ENCODE measurements at places on chromosomes 6 and 20.

GRCh38 chr6:107849325-107849724 is 25.2 kb upstream of the SCML4 start:
- no peak for DNase-seq

GRCh38 chr6:161373905-161374451 is 100.1 kb upstream of the AGPAT4 start:
- peak; percentile 4 for DNase-seq

DNA sequence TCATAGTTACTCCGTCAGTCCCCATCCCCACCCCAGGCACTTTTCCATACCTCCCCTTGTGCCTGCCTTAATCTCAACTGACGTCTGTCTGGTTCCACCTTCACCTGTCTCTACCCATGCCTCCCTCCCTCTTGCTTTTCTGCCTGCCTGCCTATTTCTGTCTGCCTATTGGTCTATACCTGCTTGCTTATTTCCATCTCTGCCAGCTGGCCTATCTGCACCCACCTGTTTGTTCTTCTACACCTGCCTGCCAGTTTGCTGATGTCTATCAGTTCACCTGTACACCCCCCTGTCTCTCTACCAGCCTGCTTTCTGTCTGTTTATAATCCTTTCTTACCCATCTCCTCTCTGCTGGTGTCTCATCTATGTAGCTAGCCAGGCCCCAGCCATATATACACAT is 87.5 kb downstream of the RALGAPA2 start:
- peak; percentile 67 for DNase-seq

GRCh38 chr20:5511930-5512329 is 195.2 kb upstream of the PROKR2 start:
- no peak for DNase-seq

GRCh38 chr6:4786996-4787395 is 10.8 kb downstream of the CDYL start:
- DNase-seq = no peak

GRCh38 chr6:47258724-47259347 is 50.9 kb downstream of the TNFRSF21 start:
- no peak for DNase-seq

DNA sequence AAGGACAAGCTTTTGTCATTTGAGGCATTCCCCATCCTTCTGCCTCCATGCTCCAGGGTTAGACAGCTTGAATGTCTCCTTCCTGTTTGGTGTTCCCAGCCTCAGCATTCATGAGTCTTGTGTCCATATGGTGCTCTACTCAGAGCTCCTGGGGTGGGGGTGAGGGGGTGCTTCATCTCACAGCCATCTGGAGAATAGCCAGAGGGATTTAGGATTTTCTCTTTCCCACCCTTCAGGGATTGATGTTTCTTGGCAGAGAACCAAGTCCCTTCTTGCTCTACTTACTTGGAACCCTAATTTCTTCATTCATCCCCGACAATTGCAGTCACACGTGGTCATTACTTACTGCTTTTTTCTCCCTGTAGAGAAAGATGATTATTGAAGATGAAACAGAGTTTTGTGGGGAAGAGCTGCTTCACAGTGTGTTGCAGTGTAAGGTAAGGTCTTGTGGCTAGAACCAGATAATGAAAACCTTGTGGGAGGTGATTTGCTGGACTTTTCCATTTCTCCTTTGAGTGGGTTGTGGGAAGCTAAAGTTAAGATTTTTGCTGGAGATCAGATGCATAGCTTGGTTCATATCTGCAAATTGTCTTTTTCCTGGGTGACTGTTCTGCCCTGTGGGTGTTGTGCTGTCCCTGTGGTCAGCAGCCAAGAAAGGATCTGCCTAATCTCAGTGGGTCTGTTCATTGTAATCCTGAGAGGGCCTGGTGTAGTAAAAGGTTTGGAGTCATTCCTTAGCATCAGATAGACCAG is 18.6 kb downstream of the CMTR1 start:
- no peak for DNase-seq

Data from NCI-H774 (cell line).